Heart right ventricle (tissue), 16 donors: ENCODE measurements at places on chromosomes 3 and 15. TPM values are rescaled to one million over a fixed set of nuclear protein-coding genes. Genes with fewer than 3 reads are reported as not detected.

Gene HGD
- polyA plus RNA-seq, result not detected

Gene CLDN16
- not detected for polyA plus RNA-seq

Gene CSPG4
- polyA plus RNA-seq, result 12.1 TPM

Gene TNIK
- 9.3 TPM for polyA plus RNA-seq

Gene C3orf85
- not detected for polyA plus RNA-seq
